ENCODE measurements at places on chromosomes 5 and 9.

- no peak for DNase-seq
These were observed 5.5 kb upstream of the FGD3 start for GRCh38 chr9:92941861-92942260.

- DNase-seq = no peak
These were observed 14.5 kb downstream of the GABRA6 start for GRCh38 chr5:161700065-161700464.

GRCh38 chr9:83198371-83198770 lies 135.4 kb upstream of the RASEF start:
- DNase-seq = no peak

GRCh38 chr5:178327931-178328711 lies 95.5 kb upstream of the PHYKPL start:
- DNase-seq = no peak

GRCh38 chr5:166331521-166331920 lies 1959.9 kb upstream of the WWC1 start:
- no peak for DNase-seq

All from non-pigmented ciliary epithelial cell (primary cell).